Fibroblast of skin of right biceps (primary cell): ENCODE measurements at places on chromosomes 1 and 21.

GRCh38 chr1:14924455-14925331 is 228.9 kb upstream of the TMEM51 start:
- DNase-seq = peak; percentile 49

DNA sequence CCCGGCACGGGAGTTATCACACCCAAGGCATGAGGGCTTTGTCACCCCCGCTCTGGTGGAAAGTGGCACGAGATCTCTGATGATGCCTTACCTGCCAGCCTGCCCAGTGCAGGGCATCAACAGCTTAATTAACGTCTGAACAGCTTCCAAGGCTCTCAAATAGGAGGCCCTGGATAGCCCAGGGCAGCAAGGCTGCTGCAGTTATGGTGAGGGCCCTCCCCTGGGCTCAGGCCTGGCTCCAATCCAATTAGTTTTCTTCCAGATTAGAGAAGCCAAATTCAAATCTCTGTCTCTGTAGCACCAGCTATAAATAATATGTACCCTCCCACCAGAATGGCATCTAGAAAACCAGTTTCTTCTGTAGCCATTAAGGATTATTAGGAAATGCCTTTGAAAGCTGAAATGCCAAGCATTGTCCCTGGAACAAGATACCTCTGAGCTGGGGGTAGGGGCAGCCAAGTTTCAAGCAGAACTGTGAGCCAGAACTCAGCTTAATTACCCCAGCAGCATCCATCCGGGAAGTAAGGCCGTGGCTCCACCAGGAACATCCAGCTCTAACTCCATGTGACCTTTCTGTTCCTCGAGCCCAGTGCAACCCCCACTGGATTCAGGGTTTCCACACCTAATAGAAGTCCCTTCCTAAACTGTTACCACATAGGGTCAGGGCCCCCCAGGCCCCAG is 12.5 kb downstream of the QSOX1 start:
- no peak for DNase-seq

DNA sequence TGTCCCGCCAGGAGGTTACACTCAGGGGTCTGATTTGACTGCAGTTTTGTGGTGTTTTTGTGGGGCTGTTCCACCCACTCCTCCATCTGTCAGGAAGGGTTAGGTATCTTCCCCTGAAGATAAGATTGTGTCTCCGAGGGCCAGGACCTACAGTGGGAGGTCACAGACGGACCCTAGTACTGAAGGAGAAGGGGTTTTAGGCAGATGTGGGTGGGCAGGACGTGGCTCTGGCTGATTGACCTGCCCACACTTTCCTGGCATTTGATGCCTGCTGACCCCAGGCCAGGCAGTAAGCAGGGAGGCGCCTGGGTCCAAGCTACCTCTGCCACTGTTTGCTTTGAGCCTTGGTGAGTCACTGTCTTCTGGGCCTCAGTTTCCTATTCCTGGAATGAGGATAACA is 13.9 kb downstream of the RPS6KA1 start:
- DNase-seq = no peak

DNA sequence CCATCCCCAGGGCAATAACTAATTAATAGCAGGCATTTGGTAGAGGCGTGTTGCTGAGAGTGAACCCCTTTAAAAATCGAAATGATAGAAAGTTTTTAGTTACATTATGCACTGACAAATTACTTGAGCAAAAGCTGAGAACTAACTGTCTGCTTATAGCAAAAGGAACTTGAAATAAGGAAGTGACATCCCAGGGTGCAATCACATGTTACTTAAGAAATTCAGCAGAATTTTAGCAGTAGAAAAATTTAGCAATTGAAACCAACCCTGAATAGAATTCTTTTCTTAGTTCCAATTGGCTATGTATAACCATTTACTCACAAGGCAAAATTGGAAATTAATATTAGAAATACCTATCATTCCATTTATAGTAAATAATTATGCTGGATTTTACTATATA is 139.5 kb upstream of the SAMSN1 start:
- no peak for DNase-seq
